CD8-positive, alpha-beta memory T cell (primary cell): ENCODE measurements at places on chromosomes 2 and 18. TPM values are rescaled to one million over a fixed set of nuclear protein-coding genes. Genes with fewer than 3 reads are reported as not detected.

The ACMSD gene
- polyA plus RNA-seq, result not detected

The CPS1 gene
- polyA plus RNA-seq, result not detected

GRCh38 chr18:57920036-57920435, 116.9 kb upstream of the ATP8B1 start:
- H3K4me3 ChIP-seq, result no peak overlapping the region
- H3K27me3 ChIP-seq, result no peaks in the 10 kb centered on the region
- H3K4me1 ChIP-seq, result no peaks in the 10 kb centered on the region

GRCh38 chr18:45666006-45666405, 50.7 kb downstream of the SLC14A2 start:
- no peaks in the 10 kb centered on the region for H3K36me3 ChIP-seq
- H3K27ac ChIP-seq, result no peak overlapping the region
- no peak overlapping the region for H3K4me3 ChIP-seq
- no peak for DNase-seq

- no peak overlapping the region for H3K4me3 ChIP-seq
- no peaks in the 10 kb centered on the region for H3K27me3 ChIP-seq
Observed at GRCh38 chr2:59034106-59034505, 793.0 kb upstream of the FANCL start.

- no peak overlapping the region for H3K4me3 ChIP-seq
- H3K36me3 ChIP-seq, result no peaks in the 10 kb centered on the region
- no peak for DNase-seq
Observed at GRCh38 chr2:125281242-125281641, 1256.2 kb downstream of the CNTNAP5 start.

GRCh38 chr18:78722929-78723710, 256.5 kb upstream of the SALL3 start:
- H3K36me3 ChIP-seq, result no peaks in the 10 kb centered on the region
- H3K4me1 ChIP-seq, result no peaks in the 10 kb centered on the region
- no peak for DNase-seq
- H3K4me3 ChIP-seq, result no peak overlapping the region

GRCh38 chr18:9869715-9870430, 15.9 kb upstream of the TXNDC2 start:
- no peak overlapping the region for H3K4me3 ChIP-seq
- H3K27me3 ChIP-seq, result no peaks in the 10 kb centered on the region
- H3K36me3 ChIP-seq, result no peaks in the 10 kb centered on the region
- peak overlapping the region; percentile 75 for H3K27ac ChIP-seq

DNA sequence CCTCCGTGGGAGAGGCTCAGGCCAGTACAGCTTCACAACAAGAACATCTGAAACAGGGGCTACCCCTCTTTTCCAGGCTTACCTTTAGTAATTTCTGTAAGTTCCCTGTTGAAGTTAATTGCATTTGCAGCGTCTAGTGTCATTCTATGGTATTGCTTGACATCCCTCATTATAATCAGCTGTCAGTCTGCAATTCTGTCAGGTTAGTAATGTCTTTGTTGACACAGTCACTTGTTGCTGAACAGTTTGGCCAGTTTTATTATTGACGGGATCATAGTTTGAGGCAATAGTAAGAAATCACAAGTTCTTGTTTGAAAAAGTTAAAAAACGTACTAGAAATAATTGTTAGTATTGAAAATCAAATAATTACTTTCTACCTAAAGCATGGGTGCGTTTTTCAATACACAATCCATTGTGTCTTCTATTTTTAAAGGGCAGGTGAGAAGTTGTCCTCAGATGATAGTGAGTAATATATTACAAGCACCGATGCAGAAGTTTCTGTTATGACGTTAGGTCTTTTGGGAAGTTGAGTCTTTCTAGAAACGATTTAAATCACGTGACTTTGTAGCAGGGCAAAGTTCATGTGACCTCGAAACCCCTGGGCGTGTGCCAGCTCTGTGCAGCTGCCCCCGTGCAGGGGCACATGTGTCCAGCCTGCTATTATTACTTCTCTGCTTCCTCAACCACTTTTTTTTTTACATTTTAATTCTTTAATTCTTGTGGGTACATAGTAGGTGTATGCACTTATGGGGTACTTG, 49.5 kb upstream of the MBP start:
- no peaks in the 10 kb centered on the region for H3K27me3 ChIP-seq
- no peaks in the 10 kb centered on the region for H3K4me1 ChIP-seq
- DNase-seq, result no peak
- no peak overlapping the region for H3K4me3 ChIP-seq
- no peak overlapping the region for H3K27ac ChIP-seq
- no peaks in the 10 kb centered on the region for H3K36me3 ChIP-seq

- no peak overlapping the region for H3K4me3 ChIP-seq
- H3K36me3 ChIP-seq, result no peaks in the 10 kb centered on the region
- DNase-seq, result no peak
- no peaks in the 10 kb centered on the region for H3K4me1 ChIP-seq
- no peaks in the 10 kb centered on the region for H3K27me3 ChIP-seq
Observed at GRCh38 chr2:235734688-235735231, 240.9 kb downstream of the AGAP1 start.

DNA sequence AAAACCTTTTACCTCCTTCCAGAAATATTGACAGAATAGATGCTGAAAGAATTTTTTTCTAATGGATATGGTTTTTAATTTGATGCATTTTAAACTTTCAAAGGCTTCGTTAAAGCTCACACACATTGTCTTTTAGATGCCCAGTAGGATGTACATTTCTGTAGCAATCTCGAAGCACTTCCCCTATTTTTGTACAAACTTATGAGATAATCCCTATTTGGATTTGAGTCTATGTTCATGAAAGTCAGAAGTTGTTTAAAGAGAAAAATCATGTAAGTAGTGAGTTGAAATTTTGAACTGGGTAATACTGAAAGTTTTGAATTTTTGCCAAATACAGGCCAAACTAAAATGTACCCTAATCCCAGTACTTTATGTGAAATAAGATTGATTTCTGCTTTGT, 38.1 kb upstream of the MMADHC start:
- H3K27ac ChIP-seq, result no peak overlapping the region
- H3K36me3 ChIP-seq, result no peaks in the 10 kb centered on the region
- no peaks in the 10 kb centered on the region for H3K27me3 ChIP-seq
- DNase-seq, result no peak
- H3K4me3 ChIP-seq, result no peak overlapping the region
- H3K4me1 ChIP-seq, result no peaks in the 10 kb centered on the region

- H3K4me1 ChIP-seq, result no peaks in the 10 kb centered on the region
- no peak overlapping the region for H3K4me3 ChIP-seq
- no peak overlapping the region for H3K27ac ChIP-seq
- no peak for DNase-seq
- H3K36me3 ChIP-seq, result no peaks in the 10 kb centered on the region
Observed at GRCh38 chr2:49309461-49309860, 155.1 kb upstream of the FSHR start.

DNA sequence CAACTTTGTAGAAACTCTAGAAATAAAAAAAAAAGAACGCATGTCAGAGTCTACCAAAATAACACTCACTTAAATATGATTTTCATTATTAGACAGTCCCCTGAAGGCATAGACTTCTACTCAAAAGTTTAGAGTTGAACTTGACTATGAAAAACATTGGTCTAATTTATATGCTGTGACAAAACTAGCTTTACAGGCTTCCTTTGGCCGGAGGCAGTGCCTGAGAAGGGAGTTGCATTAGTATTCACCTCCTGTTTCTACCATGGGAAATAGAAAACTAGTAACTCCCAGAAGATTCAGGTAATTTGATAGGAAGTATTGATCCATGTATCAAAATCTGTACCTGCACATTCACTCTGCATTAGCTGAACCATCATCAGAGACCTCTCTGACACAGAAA, 163.4 kb upstream of the NOSTRIN start:
- no peaks in the 10 kb centered on the region for H3K27me3 ChIP-seq
- DNase-seq, result no peak
- H3K36me3 ChIP-seq, result no peaks in the 10 kb centered on the region
- no peak overlapping the region for H3K4me3 ChIP-seq
- H3K4me1 ChIP-seq, result no peaks in the 10 kb centered on the region
- H3K27ac ChIP-seq, result no peak overlapping the region

DNA sequence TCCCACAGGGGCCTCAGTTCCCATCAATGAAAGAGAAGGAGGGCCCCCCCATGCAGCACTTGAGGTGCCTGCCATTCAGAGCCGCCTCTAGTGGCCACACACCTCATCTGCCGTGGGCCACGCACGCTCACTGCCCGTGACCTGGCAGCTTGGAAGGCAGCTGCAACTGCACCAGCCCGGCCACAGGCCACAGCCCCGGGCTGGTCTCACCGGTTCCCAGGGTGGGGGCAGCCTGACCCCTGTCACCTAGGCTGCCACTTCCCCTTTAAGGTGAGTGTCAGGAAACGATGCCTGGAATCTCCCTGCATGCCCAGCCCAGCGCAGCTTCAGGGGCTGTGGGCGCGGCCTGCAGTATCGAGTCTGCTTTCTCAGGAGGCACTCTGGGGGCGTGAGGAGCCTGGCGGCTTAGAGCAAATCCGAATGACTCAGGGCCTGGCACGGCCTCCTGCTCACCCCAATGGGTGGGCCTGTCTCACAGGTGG, 2.6 kb downstream of the MAB21L4 start:
- no peak overlapping the region for H3K4me3 ChIP-seq
- no peak overlapping the region for H3K27ac ChIP-seq
- H3K36me3 ChIP-seq, result no peaks in the 10 kb centered on the region
- no peaks in the 10 kb centered on the region for H3K27me3 ChIP-seq

DNA sequence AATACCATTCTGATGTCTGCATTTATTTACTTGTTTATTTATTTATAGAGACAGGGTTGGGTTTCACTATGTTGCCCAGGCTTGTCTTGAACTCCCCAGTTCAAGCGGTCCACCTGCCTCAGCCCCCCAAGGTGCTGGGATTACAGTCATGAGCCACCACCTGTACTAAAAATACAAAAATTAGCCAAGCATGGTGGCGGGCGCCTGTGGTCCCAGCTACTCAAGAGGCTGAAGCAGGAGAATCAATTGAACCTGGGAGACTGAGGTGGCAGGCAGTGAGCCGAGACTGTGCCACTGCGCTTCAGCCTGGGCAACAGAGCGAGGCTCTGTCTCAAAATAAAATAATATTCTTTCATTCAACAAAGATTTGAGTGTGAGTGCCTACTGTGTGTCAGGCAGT, 2.0 kb upstream of the ATP8B1 start:
- no peak overlapping the region for H3K4me3 ChIP-seq
- H3K4me1 ChIP-seq, result no peaks in the 10 kb centered on the region
- no peak overlapping the region for H3K27ac ChIP-seq
- no peak for DNase-seq
- H3K27me3 ChIP-seq, result peaks cover 13% of the 10 kb centered on the region

DNA sequence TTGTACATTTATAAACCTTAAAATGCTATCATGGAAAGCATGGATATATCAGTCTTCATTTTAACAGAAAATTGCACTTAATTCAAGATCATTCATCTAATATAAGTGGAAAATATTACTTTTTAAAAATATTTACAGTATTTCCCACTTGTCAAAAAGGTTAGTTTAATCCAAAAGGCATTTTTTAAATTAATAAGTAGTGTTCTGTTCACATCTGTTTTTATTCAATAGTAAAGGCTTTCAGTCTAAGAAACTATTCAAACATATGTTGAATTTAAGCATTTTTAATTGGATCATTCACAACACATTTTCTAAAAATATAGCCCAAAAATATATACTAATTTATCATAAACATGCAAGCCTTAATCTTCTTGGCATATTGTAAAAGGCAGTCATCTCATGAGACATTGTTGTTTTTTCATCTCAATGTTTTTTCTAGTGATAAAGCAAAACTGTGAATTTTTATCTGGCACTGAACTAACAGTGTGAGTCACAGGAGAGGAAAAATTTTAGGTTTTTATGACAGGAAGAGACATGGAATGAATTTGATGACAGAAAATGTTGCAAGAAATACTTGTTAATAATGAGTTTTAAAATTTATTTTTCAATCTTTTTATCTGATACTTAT, 1642.5 kb upstream of the TMEFF2 start:
- DNase-seq, result no peak
- H3K36me3 ChIP-seq, result no peaks in the 10 kb centered on the region
- H3K27me3 ChIP-seq, result no peaks in the 10 kb centered on the region
- no peak overlapping the region for H3K27ac ChIP-seq
- H3K4me1 ChIP-seq, result no peaks in the 10 kb centered on the region

GRCh38 chr2:231667496-231667895, 40.8 kb upstream of the PTMA start:
- H3K36me3 ChIP-seq, result no peaks in the 10 kb centered on the region
- H3K27me3 ChIP-seq, result no peaks in the 10 kb centered on the region
- no peak overlapping the region for H3K27ac ChIP-seq
- peaks cover 5% of the 10 kb centered on the region for H3K4me1 ChIP-seq

GRCh38 chr18:45890606-45891005, 65.1 kb downstream of the SIGLEC15 start:
- no peaks in the 10 kb centered on the region for H3K4me1 ChIP-seq
- no peak overlapping the region for H3K4me3 ChIP-seq
- no peak for DNase-seq
- no peak overlapping the region for H3K27ac ChIP-seq

- H3K27me3 ChIP-seq, result no peaks in the 10 kb centered on the region
- peak; percentile 97 for DNase-seq
- H3K36me3 ChIP-seq, result peaks cover 14% of the 10 kb centered on the region
- peak within 1 kb of the TSS; percentile 79 for H3K27ac ChIP-seq
- H3K4me3 ChIP-seq, result peak within 1 kb of the TSS; percentile 95
Observed at GRCh38 chr2:73736855-73737779, at the start of gene TPRKB. Gene TPRKB, minus strand, starts transcription at chr2:73737345. Its CDS starts 2,776 bp downstream, at chr2:73734569.

DNA sequence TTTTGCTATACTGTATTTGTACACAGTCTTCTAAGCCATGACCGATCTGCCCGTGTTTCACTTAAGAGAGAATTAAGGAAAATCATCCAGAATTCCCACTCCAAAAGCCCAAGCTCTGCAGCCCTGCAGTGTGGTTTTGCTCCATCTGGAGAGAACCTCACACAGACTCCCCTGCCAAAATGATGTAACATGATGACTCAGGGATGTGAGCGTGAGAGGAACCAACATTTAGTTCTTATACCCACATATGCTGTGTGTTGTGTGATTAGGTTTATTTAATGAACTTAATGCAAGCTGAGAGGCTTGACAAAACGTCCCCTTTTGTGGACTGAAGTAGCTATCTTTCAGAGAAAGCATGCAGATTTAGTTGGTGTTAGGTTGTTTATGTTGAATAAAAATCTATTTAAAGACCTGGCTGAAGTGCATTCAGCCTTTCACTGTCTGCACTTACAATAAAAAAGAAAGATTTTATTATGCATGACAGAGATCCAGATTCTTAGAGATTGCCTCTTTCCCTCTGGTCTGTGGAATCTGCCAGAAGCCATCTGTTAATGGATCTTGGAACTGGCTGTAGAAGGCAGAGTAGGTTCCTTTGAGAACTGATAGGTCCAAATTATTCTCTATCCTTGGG, 6.3 kb downstream of the RAB12 start:
- no peak overlapping the region for H3K4me3 ChIP-seq
- no peaks in the 10 kb centered on the region for H3K27me3 ChIP-seq
- H3K4me1 ChIP-seq, result peaks cover 31% of the 10 kb centered on the region
- no peaks in the 10 kb centered on the region for H3K36me3 ChIP-seq
- no peak overlapping the region for H3K27ac ChIP-seq
- DNase-seq, result no peak

DNA sequence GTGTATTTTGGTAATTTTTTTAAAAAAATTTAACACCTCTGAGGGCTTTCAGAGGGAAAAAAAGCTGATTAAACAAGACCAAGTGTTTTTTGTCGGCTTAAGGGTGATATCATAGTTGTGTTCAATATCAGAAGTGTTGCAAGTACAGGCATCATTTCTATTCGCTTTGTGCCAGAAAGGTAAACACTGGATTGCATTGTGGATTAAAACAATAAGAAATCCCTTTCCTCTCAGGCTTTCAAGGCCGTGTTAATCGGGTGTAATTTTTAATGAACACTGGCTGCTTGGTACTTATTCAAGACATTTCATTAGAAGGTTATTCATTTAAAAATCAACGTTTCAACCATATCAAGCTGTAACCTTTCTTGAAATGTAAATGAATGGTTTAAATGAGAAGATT, 18.3 kb downstream of the FIGN start:
- no peak overlapping the region for H3K4me3 ChIP-seq
- no peaks in the 10 kb centered on the region for H3K27me3 ChIP-seq
- no peak for DNase-seq
- H3K36me3 ChIP-seq, result no peaks in the 10 kb centered on the region
- H3K27ac ChIP-seq, result no peak overlapping the region
